ENCODE measurements at places on chromosomes 5 and 9.

DNA sequence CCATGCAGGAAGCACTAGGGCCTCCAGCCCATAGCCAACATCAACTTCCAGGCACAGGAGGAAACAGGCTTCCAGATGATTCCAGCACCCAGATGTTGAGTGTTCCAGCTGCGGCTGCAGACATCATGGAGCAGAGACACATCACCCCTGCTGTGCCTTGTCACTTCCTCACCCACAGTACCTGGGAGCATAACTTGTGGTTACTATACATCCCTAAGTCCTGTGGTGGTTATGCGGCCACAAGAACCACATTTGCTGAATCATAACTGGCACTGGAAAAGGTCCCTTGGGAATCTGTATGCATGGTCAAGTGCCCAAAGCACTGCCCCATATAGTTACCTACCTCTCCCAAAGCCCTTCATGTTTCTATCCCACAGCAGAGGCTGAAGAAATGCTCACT is 56.6 kb downstream of the WHRN start:
- no peak for DNase-seq

GRCh38 chr5:114101153-114101552 is 260.7 kb upstream of the KCNN2 start:
- no peak for DNase-seq

DNA sequence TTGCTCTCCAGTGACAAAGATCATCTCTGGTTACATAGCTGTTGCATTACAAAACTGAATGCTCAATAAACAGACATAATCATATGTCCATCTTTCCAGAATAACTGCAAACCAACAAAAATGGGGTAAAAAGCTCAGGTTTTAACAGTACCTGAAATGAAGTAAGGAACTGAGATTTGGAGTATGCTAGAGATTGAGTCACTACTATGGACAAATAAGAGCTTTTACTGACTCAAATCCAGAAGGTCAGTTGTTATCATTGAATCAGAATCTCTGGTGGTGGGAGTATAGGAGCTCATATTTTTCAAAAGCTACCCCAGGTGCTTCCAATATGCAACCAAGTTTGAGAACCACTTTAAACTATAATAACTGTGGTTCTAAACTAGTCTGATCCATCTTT is 4.1 kb upstream of the RAPGEF6 start:
- DNase-seq: no peak

DNA sequence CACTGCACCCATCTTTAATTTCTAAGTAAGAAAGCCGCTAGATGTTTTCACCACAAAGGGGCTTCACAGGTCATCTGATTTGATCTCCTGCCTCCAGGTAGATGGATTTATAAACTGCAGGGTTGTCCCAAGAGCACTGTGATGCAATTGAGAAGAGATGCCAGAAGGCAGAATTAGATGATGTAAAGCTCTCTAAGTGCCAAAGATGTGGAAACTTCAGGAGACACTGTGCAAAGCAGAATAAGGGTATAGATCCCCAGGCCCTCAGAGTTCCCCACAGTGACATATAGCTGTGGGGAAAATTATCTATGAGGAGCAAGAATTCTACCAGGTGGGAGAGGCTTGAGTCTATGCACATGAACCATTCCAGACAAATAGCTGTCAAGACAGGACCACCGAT is 90.5 kb downstream of the FSTL4 start:
- DNase-seq: no peak

DNA sequence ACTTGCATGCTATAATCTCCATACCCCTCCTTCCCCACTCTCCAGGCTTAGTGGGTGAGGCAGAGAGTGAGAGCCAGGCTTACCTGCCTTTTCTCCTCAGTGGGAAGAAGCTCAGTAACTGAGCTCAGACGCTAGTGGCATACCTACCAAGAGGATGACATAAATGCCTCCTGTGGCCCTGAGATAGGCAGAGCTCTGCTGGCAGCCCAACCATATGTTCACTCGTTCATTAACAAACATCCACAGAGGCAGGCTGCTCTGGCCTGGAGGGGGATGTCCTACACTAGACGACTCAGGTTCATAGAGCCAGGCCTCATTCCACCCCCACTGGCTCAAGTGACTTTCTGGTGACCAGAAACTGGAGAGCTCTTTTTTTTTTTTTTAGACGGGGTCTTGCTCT is 81.3 kb downstream of the THBS4 start:
- no peak for DNase-seq

DNA sequence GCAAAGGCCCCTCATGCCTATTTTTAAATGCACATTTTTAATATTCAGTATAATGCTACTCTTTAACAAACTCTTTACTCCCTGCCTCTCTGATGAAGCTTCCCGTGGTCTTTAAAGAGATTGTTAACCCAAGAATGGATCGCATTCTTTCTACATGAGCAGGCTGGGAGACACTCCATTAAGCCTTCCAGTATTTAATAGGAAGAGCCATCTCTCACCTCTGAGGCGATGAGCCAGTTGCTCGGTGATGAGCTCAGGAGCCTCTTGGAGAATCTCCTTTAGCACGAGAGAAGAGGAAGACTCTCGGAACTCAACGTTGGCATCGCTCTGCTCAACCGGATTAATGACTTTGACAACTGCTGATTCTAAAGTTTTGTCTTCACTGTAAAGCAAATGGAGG is 59.6 kb downstream of the PRUNE2 start:
- DNase-seq: no peak

DNA sequence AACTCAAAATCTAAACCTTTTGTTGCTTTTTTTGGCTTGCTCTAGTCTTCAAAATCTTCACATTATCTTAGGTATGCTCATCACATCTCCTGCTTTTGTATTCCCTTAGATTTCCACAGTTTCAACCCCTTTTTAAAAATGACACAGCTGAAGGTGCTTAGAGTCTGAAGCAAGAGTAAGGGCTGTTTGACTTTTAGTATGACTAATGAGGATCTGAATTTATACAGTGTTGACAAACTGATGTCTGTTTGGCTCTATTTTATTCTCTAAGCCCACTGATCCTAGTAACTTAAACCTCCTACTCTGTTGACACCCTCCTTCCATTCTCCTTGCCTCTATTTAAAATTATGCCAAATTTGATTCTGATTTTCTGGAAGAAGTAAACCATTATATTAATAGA is 200.1 kb downstream of the MCTP1 start:
- DNase-seq: no peak

- DNase-seq: no peak
These were observed 95.3 kb downstream of the PRRT1B start for GRCh38 chr9:131640438-131641137.

GRCh38 chr9:84304166-84304565 is 36.4 kb downstream of the SLC28A3 start:
- DNase-seq: no peak

GRCh38 chr9:91099436-91099835 is 262.3 kb downstream of the AUH start:
- no peak for DNase-seq

GRCh38 chr5:91541696-91542095 is 158.6 kb upstream of the ARRDC3 start:
- no peak for DNase-seq

DNA sequence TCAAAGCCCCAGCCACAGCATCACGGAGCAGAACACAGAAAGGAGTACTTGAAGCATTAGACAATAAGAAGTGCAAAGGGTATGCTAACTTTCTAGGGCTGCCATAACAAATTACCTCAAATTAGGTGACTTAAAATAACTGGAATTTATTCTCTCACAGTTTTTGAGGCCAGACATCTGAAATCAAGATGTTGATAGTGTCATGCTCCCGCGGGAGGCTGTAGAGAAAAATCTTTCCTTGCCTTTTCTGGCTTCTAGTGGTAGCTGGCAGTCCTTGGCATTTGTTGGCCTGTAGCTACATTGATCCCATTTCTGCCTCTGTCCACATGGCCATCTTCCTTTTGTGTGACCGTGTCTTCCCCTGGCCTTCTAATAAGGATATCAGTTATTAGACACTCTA is 51.9 kb upstream of the SPDL1 start:
- DNase-seq: no peak

GRCh38 chr9:131319486-131319885 is 30.0 kb downstream of the PLPP7 start:
- DNase-seq: no peak

DNA sequence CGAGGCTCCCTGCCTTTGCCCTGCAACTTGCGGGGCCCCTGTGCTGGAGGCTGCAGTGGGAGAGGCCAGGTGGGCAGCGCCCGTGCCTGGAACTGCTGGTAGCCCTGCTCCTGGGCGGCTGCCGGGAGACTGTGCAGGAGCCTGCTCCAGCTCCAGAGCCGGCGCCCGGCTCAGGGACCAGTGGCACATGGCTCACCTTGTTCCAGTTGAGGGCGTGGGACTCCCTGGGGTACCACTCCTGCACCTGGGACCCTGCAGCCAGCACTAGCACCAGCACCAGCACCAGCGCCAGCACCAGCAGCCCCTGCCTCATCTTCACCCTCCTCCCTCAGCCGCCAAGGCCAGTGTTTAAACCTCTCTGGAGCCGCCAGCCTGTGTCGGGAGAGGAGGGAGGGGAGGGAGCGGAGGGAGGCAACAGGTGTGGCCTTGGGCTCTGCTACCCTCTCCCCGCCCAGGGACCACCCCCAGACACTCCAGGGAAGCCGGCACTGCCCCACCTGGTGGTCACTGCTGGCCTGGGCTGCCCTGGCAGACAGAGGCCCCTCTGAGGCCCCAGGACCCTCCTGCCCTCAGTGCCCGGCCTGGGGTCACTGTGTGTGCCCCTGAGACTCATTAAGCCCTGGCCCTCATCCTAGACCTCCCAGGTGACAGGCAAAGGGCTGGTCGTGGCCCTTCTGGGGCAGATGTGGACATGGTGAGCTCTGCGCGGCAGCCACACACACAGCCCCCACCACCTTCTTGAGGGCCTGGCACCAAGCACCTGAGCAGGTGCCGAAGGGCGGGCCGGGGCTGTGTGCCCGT is at the start of gene LCN10:
LCN10 (minus strand) TSS at position 350 of the 801 bp plus-strand sequence; CDS start at position 313, 37 bp downstream.
- no peak for DNase-seq

DNA sequence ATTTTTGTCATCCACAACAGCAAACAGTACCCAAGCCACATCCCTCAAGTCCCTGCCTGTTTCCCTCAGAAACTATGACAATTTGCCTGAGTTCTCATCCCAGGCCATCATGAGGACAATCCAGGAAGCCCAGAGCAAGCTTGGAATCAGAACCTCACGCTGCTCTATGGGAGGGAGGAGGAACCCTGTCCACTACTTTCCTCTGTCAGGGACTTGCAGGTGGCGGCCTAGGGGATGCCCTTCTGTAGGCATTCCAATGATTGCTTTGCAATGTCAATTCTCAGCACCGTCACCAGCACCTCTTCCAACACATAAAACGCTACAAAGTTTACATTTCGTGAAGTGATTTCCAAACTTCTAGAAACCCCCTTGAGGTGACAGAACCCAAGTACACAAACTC is 170.4 kb upstream of the FSTL4 start:
- no peak for DNase-seq

- no peak for DNase-seq
These were observed 65.1 kb upstream of the CACNA1B start for GRCh38 chr9:137812356-137813023.

GRCh38 chr9:89919171-89919681 is 314.4 kb downstream of the GADD45G start:
- peak; percentile 17 for DNase-seq

DNA sequence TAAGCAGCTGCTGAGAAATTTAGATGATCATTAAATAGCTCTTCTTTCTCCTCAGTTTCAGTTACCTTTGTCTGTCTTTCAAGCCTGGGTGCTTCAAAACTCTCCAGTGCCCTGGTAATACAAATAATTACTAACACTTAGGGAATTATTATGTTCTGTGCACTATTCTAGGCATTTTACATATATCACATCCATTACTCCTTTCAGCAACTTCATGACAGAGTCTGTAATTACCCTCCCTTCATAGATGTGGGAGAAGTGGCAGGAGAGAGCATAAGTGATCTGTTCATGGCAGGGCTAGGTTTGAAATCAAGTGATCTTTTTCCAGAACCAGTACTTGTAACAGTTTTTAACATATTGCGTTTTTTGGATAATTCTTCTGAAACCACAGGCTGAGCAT is 32.0 kb downstream of the MAN2A1 start:
- DNase-seq: no peak

DNA sequence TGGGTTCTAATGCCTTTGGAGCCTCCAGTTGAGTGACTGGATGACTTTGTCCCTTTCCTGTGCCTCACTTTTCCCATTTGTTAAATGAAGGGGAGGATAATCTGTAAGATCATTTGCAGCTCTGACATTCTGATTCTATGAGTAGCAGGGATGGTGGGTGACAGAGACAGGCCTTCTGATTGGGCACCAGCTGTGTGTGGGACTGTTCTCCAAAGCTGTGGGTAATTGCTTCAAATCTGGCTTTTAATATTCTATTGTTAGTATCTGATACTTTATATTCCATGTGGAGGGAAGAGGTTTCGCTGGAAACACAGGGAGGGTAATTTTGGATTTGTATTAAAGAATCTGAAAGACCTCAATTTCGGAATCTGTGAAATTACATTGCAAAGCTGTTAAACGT is 102.7 kb downstream of the FBXO38 start:
- DNase-seq: no peak

DNA sequence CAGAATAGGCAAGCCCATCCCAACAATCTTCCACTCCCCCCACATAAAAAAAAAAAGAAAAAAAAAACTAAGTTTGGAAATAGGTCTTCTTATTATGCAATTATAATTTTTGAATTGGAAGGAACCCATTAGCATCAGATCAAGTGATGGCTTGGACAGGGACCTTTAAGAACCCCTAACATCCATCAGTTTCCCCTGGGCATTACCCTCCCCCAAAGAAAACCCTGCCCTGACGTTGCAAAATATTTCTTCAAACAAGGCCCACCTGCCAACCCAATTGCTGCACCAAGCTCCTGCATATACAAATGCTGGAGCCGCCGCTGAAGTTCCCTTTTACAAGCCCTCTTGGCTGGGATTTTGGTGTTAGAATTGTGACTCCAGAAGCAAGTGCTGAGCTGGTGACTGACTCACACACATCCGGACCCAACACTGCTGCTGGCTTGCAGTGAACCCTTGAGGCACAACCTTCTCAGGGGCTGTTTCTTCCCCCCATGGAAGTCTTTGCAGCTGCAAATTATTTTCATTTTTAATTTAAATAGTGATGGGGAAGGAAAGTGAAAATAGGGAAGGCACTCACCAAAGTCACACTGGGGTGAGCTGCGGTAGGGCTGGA is 56.1 kb upstream of the AFAP1L1 start:
- no peak for DNase-seq

- no peak for DNase-seq
These were observed 18.6 kb downstream of the C9orf57 start for GRCh38 chr9:72041775-72042194.

GRCh38 chr9:98359569-98359968 is 104.1 kb upstream of the TBC1D2 start:
- no peak for DNase-seq

DNA sequence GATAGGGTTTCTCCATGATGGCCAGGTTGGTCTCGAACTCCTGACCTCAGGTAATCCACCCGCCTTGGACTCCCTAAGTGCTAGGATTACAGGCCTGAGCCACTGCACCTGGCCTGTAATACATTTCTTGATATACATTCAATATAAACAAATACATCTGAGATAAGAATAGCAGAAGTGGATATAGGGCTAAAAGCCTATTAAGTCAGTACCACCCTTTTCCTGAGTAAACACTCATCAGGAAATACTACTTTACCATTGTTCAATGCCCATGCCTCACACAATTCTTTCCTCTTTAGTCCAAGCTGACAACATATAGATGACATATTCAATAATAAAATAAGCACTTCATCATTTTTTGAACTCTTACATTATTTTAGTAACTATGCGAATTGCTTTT is 64.8 kb downstream of the MRPS27 start:
- no peak for DNase-seq

Data from activated T-cell treated with anti-CD3 and anti-CD28 coated beads for 24 hours (primary cell).